Right ventricle myocardium inferior (tissue), 1 donor: ENCODE measurements at places on chromosomes 6 and 20. TPM values are rescaled to one million over a fixed set of nuclear protein-coding genes. Genes with fewer than 3 reads are reported as not detected.

DNA sequence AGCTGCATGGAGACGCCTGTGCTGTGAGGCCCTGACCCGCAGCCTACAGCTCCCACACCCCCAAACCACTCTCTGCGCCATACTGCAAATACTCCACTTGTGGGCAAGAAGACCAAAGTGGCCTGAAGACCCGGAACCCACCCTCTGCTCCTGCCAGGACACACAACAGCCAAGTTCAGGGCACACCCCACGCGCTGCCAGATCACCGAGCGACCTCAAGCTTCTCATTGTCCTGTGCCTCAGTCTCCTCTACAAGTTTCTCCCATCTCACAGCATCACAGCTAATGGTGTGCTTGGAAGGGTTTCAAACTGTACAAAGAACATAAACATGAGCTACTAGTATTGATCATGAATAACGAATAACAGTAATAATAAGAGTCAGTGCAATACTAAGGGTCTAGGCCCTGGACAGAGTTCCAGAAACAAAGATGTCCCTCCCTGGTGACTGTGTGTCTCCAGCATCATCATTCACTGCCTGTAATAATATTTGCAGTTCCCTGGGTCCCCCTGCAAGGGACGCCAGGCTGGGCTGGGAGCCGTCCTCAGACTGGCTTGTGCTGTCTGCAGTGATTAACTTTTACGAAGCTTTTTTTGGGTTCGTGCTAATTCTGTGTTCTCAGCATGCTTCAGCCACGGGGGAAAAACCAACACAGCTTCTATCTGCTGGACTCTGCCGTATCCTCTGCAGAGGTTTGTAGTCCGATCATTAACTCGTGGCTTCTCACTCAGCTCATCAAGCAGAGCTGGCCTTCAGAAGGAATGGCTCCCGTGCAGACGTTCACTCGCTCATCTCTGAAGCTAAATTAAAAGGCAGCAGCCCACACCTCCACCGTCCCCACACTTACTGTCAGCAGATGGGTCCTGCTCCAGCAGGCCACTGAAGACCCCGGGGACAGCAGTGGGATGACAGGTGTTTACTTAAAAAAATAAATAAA, 81.6 kb upstream of the MPC1 start:
- DNase-seq: no peak

- no peak for DNase-seq
These were observed 73.2 kb downstream of the RSPO3 start for GRCh38 chr6:127191716-127192115.

DNA sequence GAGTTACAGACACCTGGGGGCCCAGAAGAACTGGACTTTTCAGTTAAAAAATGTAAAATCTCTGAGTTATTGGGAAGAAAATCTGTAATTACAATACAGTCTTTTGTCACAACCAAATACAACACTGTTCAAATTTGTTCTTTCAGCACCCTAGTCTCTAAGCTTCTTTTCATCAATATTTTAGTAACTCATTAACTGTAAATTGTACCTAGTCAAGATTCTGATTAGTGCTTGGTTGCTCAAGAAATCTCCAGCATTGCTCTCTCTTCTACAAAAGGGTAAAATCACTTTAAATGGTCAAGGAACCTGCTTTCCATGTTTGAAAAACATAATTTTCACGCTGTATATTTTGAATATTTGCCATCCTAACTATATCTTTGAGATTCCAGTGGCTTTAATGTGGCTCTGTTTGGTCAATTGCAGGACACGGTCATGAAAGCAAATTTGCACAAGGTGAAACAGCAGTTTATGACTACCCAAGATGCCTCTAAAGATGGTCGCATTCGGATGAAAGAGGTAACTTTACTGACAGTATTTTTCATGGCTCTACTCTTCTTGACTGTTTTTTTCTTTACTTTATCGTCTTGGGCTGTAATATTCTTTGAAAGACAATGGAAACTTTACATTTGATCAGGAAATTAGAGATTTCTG, 9.2 kb downstream of the SCGN start:
- no peak for DNase-seq

DNA sequence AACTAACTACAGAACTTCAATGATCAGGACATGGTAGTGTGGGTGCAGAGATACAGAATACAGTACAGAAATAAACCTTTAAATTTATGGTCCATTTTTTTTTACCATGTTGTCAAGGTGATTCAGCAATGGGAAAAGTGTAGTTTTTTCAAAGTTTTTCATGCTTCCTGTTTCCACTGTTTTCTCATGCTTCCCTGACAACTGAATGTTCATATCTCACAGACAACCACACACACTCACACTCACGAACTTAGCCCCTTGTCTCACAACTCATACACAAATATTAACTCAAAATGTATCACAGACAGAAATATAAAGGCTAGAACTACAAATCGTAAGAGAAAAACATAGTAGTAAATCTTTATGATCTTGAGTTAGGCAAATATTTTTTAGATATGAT, 232.6 kb upstream of the CDYL start:
- no peak for DNase-seq

- DNase-seq: no peak
These were observed 980.2 kb downstream of the KIF16B start for GRCh38 chr20:15593081-15593480.

DNA sequence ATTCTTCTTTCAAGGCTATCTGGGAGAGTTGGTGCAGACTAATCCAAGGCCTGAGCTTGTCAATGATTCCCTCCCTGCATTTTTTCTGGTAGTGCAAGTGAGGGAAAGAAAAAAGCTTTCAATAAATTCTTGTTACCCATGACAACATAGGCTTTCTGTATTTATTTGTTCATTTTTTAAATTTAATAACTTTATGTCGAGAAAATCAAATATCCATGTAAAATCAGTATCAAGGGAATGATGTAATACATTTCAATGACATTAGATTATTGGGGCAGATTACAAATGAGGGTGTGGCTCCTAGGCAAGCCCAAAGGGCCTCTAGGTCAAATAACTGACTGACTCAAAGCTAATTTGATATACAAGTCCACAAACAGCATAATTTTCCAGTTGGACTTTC, 104.0 kb downstream of the GJA1 start:
- DNase-seq: no peak

ELOVL4 gene
- 0.41 TPM for total RNA-seq

BMP7 gene
- total RNA-seq: 27.2 TPM

NPEPL1 gene
- total RNA-seq: 23.3 TPM
